Stimulated activated CD4-positive, alpha-beta T cell treated with anti-CD3 and anti-CD28 coated beads, Interleukin-1b, Interleukin-23, amount 100 ng/mL, for 1 hour (primary cell): ENCODE measurements at places on chromosomes 7 and 10.

DNA sequence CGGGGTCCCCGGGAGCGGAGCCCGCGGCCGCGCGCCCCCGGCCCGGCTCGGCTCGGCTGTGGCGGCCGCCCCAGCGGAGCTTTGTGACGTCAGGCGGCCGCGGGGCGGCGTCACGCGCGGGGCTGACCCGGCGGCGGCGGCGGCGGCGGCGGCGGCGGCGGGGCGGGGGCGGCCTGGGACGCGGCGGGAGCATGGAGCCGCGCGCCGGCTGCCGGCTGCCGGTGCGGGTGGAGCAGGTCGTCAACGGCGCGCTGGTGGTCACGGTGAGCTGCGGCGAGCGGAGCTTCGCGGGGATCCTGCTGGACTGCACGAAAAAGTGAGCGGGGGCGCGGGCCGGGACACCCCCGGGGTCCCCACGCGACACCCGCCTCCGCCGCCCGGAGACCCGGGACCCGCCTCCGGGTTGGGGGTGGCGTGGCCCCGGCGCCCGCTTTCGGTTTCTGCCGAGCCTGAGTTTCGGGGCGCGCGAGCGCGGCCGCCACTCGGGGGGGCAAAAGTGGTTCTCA, at the start of gene PWWP2B:
Gene PWWP2B (plus strand): TSS at position 165 of the 506 bp plus-strand sequence. CDS start 27 bp downstream, at position 192.
- peak; percentile 36 for DNase-seq

DNA sequence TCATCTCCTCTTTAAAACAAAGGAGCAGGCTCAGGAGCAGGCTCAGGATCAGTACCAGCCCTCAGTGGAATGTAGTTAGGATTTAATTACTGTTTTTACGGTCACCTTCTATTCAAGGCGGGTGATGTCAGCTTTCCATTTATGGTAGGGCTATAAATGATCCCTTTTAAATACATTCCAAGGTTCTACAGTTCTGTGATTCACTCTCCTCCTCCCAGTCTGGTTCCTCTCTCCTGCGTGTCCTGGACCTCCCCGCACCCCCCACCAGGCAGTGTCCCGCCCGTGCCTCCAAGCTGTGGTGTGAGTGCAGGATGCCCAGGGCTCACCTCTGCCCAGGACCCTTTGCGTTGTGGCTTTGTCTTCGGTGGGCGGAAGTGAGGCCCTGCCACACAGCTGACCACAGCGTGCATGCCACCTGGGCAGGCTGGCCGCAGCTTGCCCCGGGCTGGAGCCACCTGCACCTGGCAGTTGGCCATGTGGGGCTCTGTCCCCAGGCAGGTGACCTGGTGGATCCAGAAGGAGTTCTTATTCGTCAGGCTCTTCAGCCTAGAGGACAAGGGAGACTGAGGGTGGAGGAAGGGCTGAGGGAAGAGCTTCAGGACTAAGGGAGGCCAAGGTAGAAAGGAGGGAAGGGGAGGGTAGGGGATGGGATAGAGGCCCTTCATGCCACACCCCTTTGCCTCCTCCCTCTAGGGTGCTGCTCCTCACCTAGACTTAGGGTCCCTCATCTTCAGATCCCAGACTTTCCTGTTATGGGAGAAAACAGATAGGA, 9.1 kb downstream of the LOXL4 start:
- DNase-seq, result no peak

DNA sequence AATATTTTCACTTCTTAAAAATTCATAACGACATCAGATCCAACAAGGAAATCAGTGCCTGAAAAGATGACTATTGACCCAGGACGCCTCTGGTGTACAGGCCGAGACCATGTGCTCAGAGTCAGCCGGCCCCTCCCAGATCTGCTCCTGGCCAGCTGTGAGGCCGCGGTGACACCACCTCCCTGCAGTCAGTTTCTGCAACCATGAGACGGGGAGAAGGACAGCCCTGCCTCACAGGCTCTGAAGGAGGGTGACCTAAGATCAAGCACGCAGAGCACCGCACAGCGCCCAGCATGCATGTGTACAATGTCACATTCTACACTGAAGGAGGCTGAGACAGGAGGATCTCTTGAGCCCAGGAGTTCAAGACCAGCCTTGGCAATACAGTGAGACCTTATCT, 2.6 kb upstream of the GPER1 start:
- no peak for DNase-seq

DNA sequence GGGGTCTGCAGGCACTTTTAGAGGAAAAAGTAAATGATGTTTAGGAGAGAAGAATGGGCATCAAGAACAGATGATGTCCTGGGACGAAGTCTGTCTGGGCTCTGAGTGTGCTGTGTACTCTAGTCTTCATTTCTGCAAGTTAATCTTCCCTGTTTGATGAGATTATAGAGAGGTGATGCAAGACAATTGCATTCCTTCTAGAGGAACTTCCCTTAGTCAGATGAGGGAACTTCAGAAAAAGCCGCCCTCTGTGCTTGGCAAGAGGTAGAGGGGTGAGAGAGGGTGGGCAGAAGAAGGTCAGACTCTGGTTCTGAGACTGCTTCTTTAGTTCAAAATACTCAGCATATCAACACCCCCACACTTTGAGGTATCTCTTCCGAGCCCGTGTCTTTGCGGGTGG, 797.9 kb downstream of the LRMDA start:
- no peak for DNase-seq
